ENCODE measurements at places on chromosomes 3 and 15.

DNA sequence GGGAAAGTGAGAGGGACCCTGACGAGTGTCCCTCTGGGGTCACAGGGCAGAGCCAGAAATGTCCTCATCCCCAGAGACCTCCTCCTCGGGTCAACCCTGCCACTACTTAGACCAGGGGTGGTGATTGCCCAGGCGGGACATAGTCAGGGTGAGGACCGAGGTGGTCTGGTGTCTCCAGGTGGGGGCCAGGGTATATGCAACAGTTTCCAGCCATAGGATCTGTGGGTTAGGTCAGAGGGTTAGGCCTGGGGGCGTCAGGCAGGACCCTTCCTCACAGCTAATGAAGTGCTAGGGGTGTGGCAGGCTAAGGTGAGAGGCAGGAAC lies 22.3 kb upstream of the FBLN2 start:
- no peak for DNase-seq

DNA sequence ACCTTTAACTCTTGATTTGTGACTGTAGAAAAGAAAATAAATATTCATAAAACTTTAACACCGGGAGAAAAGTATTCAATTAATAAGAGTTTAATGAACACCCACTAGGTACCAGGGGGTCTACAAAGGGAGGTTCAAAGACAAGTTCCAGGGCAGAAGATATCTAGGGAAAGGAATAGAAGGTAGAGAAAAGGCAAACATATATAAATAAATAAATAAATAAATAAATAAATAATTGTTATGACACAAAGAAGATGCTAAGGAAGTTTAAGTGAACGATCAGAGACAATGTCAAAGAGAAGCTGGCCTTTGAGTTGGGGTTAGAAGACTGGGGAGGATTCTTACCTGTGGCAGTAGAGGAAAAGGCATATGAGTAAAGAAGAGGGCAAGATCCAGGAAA lies 123.8 kb downstream of the NEDD4 start:
- DNase-seq: no peak

DNA sequence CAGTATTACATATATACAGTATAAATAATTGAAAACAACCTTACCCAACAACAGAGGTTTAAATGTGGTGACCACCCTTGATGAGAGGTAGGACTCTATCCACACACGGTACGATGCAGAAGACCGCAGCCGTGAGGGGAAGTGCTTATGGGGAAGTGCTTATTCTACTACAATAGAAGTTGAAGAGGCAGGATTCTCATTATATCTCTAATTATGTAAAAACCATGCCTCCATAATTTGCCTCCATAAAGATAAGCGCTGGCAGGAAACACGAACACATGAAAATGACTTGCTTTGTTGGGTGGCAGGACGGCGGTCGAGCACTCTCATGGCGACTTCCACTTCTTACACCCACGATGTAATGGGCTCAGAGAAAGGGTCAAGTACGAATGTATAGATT lies 7.2 kb upstream of the MUC13 start:
- no peak for DNase-seq

DNA sequence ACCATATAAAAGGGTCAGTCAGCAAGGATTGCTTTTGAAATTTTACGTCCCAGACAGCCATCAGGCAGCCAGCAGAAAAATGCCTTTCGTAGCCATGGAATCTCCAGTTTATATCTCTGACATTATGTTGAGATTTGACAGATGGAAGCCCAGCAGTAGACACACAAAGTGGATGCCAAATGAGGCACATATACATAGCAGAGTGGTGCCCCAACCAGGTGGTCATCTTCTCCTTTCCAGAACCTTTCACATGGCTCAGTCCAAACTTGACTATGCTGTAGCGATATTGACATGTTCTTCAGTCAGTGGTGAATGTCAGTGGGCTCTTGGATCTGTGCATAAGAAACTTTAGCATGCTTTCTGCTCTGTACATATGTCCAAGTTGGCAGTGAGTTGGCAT lies 123.3 kb upstream of the GBE1 start:
- no peak for DNase-seq

DNA sequence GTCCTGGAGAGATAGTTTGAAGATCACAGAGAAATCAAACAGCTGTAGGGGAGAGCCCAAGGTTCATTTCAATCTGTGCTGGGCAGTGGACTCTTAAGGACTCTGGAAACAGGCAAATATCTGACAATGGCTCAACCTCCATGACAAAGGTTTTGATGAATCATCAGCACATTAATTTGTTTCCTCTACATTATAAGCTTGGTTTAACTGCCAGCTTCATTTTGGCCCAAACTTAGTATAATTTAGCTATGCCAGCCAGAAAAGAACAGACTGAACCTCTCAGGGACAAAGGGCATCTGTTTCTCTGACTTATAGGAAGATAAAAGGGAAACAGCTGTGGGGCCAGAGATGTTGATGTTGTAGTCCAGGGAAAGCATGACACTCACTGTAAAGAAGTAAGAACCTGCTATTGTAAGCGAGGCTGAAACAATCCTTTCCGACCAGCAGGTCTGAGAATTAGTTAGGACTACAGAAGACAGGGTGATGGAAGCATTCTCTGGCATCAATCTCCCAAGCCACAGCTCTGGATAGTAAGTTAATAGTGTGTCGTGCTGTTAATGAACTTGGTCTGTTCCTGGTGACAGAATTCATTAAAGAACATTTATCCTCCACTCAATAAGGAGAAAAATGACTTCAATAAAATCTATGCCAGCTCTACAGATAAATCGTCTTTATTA lies 110.1 kb downstream of the KCNMB2 start:
- peak; percentile 22 for DNase-seq

DNA sequence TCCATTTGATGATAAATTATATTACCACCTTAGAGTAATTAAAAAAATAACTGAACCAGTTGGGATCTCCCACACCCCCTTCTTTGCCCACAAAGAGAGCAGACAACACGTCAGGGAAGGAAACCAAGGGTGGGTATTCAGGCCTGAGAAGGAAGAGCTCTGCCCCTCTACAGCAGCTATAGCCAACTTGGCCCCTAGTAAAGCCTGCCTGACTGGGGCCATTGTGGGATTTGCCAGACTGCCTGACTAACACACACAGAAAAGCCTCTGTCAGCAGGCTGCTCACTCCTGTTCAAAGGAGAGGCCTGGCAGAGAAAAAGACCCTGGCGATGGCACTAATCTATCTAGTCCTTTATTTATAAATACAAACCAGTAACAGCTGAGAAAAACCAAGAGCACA lies 41.4 kb downstream of the ATP8B4 start:
- DNase-seq: no peak

- no peak for DNase-seq
Observed at GRCh38 chr3:66267031-66267430, 46.2 kb downstream of the SLC25A26 start.

- no peak for DNase-seq
Observed at GRCh38 chr3:139460076-139460475, 16.2 kb downstream of the RBP2 start.

DNA sequence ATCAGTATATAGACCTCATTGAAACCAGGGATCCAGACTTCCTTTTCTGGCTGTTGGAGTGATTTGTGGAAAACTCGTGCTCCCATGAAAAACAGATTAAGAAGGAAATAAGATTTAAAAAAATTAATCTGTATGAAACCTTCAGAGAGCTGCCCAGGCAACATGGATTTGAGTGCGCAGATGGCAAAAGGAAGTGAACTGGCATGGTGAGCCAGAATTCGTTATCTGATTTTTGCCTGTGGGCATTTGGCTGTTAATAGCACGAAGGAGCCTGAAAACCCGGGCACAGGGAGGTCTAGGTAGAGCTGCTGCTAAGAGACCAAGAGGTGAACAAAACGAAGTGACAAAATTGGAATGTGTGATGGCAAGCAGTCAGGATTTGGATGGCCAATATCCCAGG lies 19.1 kb upstream of the SPINK8 start:
- no peak for DNase-seq

DNA sequence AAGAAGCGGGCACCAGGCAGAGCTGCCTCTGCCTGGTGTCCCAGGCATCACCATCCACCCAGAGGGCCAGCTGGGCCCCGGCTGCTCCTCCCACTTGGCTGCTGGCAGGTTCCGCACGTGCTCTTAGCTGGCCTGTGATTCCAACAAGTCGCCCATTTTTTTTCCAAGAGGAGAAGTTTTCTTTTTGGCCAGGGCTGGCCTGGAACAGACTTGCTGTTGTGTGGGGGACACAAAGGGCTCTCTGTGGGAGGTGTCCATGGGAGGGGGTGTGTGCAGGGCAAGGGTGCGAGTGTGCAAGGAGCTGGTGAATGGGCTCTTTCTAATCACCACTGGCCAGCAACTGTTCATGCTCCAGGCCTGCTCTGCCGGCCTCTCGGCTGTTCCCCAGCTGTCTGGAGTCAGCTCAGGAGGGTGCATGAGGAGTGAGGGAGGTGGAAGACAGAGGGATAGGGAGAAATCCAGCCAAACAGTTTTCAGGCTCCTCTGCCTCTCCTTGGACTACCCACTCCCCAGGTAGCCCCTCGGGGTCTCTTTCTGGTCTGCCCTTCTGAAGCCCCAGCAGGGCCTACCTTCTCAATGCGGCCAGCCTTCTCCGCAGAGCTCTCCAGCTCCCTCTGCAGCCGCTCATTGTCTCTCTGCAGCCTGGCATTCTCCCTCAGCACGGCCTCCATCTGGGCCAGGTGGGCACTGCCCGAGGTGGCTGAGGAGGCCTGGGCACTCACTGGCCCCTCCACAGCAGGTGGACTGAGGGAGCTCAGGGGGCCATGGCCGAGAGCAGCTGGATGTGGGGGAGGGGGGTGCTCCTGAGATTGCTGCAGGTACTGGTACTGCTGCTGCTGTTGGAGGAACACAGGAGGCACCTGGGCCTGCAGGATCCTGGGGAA lies 7.1 kb downstream of the AMOTL2 start:
- peak; percentile 47 for DNase-seq

- peak; percentile 58 for DNase-seq
Observed at GRCh38 chr3:114622001-114622400, 328.2 kb downstream of the TIGIT start.

- DNase-seq: no peak
Observed at GRCh38 chr3:17941766-17942165, 199.3 kb upstream of the TBC1D5 start.

GRCh38 chr3:2898591-2899353 lies 211.4 kb downstream of the IL5RA start:
- peak; percentile 30 for DNase-seq

GRCh38 chr3:124963755-124964154 lies 29.2 kb upstream of the MUC13 start:
- DNase-seq: no peak

DNA sequence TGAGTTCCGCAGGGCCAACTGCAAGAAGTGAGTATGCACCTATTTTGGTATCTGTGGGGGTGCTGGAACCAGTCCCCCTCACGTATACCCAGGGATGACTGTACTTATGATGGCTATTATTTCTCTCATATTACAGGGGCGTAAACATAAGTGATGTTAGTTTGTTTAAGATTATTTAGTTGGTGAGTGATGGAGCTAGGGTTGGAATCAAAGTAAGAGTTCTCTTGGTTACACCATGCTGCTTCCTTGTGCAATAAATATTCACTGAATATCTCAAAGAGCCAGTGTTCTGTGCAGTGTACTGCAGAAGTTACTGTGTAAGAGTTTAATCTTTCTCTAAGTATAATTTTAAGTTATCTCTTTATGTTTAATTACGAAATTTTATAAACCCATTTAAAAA lies 12.8 kb upstream of the UTS2B start:
- no peak for DNase-seq

DNA sequence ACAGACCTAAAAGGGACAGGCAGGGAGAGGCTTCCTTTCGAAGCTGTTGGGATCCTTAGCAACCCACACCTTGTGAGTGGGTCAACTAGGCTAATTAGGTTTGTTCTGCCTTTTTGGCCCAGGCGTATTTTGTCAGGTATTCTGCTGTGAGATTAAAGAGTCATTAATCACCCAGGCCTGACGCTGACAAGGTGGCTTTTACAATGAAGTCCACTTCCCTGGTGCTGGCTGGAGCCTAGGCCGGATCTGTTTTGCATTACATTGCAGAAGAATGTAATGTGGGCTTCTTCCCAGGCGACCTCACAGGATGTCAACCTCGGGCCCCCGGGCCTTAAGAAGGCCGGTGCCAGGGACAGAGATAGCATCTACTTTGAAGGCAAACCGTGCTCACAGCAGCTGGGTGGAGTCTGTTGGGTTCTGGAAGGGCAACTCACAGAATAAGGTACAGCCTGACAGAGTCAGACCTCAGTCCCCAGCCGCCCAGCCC lies 76.9 kb downstream of the HES1 start:
- no peak for DNase-seq

GRCh38 chr3:127197300-127198189 lies 4.6 kb downstream of the PRR23E start:
- DNase-seq: no peak

- peak; percentile 92 for DNase-seq
Observed at GRCh38 chr3:112653881-112654300, 12.9 kb upstream of the CCDC80 start.

GRCh38 chr3:8914491-8914890 lies 48.8 kb downstream of the RAD18 start:
- DNase-seq: no peak

GRCh38 chr3:76990606-76991005 lies 49.3 kb upstream of the ROBO2 start:
- peak; percentile 36 for DNase-seq

DNA sequence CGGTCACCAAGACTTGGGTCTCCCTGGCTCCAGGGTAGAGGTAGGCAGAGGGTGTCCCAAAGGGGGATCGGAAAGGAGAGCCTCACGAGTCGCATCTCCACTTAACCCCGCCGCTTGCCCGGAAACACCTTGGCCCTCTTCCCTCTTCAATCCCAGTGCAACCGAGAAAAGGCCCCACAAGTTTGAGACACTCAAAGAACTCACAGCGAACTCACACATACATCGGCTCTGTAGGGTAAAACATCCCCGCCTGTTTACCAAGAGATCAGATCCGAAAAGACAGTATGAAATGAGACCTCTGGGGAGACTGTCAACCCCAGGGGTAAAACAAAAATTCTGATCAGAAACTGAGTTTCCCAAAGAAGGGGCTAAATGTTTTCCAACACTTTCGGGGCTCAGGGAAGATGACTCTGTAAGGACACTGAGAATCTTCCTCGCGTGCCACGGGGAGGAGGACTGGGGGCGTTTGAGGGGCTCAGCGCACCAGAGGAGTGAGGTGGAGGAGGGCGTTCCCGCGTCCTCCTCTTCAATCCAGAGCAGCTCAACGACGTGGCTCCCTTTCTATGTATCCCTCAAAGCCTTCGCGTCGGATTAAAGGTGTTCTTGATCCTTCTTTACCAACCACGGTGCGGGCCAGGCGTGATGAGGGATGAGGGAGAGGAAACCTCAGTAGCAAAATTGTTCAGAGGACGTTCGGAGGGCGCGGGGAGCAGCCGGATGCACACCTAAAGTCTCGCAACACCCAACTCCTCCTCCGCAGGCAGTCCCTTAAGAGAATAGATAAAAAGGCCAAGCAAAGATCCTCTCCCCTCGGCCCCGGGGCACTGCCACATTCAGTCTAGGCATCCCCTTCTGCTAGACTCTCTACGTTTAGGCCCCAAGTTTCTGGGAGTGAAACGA lies 3.7 kb downstream of the WNT5A start:
- no peak for DNase-seq

All from kidney tubule cell (primary cell).